Right cardiac atrium (tissue), 5 donors: ENCODE measurements at places on chromosomes 7 and 10. TPM values are rescaled to one million over a fixed set of nuclear protein-coding genes. Genes with fewer than 3 reads are reported as not detected.

The MKLN1 gene
- 49.0 TPM for total RNA-seq

The PIK3CG gene
- total RNA-seq: 2.5 TPM

The IFIT2 gene
- 7.7 TPM for total RNA-seq

The RPEL1 gene
- total RNA-seq: not detected

The IGFBP1 gene
- not detected for total RNA-seq

The PVRIG gene
- total RNA-seq: not detected

The AKR1C8 gene
- 0.31 TPM for total RNA-seq

The ARMS2 gene
- not detected for total RNA-seq

The SLC18A3 gene
- not detected for total RNA-seq

The LRRC61 gene
- total RNA-seq: 8.0 TPM

The MYPN gene
- total RNA-seq: 134 TPM

The SLC4A2 gene
- total RNA-seq: 120 TPM

The TMEM178B gene
- total RNA-seq: 32.1 TPM

The LMTK2 gene
- 36.8 TPM for total RNA-seq

The CHAT gene
- total RNA-seq: not detected

The NUDT13 gene
- total RNA-seq: 3.0 TPM

The NPFFR1 gene
- total RNA-seq: 0.03 TPM

The TCERG1L gene
- not detected for total RNA-seq

The C10orf67 gene
- 0.33 TPM for total RNA-seq

The PPP1R17 gene
- total RNA-seq: not detected

The WDR86 gene
- total RNA-seq: 0.18 TPM

The CHRM2 gene
- 91.8 TPM for total RNA-seq

The FANK1 gene
- 0.37 TPM for total RNA-seq

The NODAL gene
- not detected for total RNA-seq

The KIF20B gene
- 4.5 TPM for total RNA-seq

The CTAGE6 gene
- not detected for total RNA-seq

The GPR26 gene
- total RNA-seq: not detected

The PNLIPRP3 gene
- total RNA-seq: not detected

The COG5 gene
- total RNA-seq: 59.2 TPM

The UTF1 gene
- total RNA-seq: not detected

The SNX10 gene
- total RNA-seq: 2.8 TPM

The GALNT17 gene
- 5.2 TPM for total RNA-seq

The CDC14C gene
- total RNA-seq: not detected

The H2BK1 gene
- not detected for total RNA-seq

The NHLRC2 gene
- total RNA-seq: 79.8 TPM
